Right lobe of liver (tissue), 6 donors: ENCODE measurements at places on chromosomes 7 and 10. TPM values are rescaled to one million over a fixed set of nuclear protein-coding genes. Genes with fewer than 3 reads are reported as not detected.

DNA sequence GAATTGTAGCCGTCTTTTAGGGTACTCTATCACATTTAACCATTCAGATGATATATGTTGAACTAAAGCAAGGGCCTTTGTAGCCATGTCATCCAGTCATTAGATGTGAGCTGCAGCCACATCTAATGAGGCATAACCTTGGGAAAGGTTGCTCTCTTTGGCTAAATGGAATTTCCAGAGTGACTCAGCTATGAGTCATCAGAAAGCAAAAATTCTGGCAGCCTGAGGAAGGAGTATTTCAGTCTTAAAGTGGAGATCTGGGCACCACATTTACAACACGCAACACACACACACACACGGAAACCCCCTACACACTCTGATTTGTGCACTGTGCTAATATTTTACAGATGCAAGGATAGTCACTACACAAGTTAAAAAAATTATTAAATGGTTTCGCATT is 176.9 kb upstream of the ZWINT start:
- H3K27me3 ChIP-seq: no peaks in the 10 kb centered on the region
- H3K4me3 ChIP-seq: no peak overlapping the region
- H3K36me3 ChIP-seq: no peaks in the 10 kb centered on the region
- H3K27ac ChIP-seq: no peak overlapping the region

GRCh38 chr7:5284304-5285281 is 1.9 kb downstream of the SLC29A4 start:
- no peaks in the 10 kb centered on the region for H3K36me3 ChIP-seq
- no peaks in the 10 kb centered on the region for H3K27me3 ChIP-seq
- no peak overlapping the region for H3K4me3 ChIP-seq
- peak; percentile 84 for DNase-seq
- H3K27ac ChIP-seq: no peak overlapping the region

DNA sequence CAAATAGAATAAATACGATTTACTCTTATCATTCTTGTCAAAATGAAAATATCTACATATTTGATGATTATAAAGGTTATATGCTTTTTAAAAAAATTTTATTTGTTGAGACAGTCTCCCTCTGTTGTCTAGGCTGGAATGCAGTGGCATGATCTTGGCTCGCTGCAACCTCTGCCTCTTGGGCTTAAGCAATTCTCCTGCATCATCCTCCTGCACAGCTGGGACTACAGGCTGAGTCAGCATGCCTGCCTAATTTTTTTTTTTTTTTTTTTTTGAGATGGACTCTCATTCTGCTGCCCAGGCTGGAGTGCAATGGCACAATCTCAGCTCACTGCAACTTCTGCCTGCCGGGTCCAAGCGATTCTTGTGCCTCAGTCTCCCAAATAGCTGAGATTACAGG is 48.9 kb downstream of the PUS7 start:
- no peaks in the 10 kb centered on the region for H3K27me3 ChIP-seq
- DNase-seq: no peak
- H3K4me1 ChIP-seq: no peaks in the 10 kb centered on the region
- H3K4me3 ChIP-seq: no peak overlapping the region
- no peaks in the 10 kb centered on the region for H3K36me3 ChIP-seq

GRCh38 chr10:79242620-79243152 is 104.6 kb upstream of the PPIF start:
- no peaks in the 10 kb centered on the region for H3K27me3 ChIP-seq
- peaks cover 24% of the 10 kb centered on the region for H3K4me1 ChIP-seq
- H3K27ac ChIP-seq: peak overlapping the region; percentile 3
- H3K36me3 ChIP-seq: no peaks in the 10 kb centered on the region
- peak overlapping the region; percentile 32 for H3K4me3 ChIP-seq
- peak; percentile 58 for DNase-seq

- no peak overlapping the region for H3K27ac ChIP-seq
- H3K27me3 ChIP-seq: no peaks in the 10 kb centered on the region
- H3K36me3 ChIP-seq: no peaks in the 10 kb centered on the region
- no peak for DNase-seq
- no peaks in the 10 kb centered on the region for H3K4me1 ChIP-seq
Measured at GRCh38 chr10:43155221-43155620, 17.0 kb downstream of the CSGALNACT2 start.

GRCh38 chr10:22945934-22946673 is 18.3 kb downstream of the ARMC3 start:
- H3K4me1 ChIP-seq: no peaks in the 10 kb centered on the region
- DNase-seq: no peak
- H3K4me3 ChIP-seq: no peak overlapping the region
- no peaks in the 10 kb centered on the region for H3K36me3 ChIP-seq

DNA sequence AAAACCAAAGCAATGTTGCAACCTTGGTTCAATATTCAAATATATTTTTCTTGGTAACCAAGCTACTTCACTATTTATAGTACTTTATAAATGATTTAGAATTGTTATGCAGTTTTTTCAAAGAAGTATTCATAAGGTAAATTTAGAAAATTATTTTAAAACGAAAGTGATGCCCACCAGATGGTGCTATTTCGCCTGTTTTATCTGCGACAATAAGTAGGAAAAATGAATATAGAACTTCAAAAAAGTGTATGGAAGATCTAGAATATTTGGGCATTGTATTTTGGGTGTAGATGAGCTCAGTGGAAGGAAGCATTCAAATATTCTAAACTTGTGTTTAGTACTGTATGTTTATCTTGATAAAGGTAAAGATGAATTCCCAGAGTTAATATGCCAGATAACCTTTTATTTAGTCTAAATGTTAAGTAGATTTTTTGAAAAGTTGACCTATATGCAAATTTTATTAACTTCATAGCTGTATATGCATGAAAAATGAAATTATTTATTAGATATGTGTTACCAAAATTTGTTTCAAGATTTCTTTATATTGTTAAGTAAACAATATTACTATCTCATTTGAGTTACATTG is 93.2 kb downstream of the ADK start:
- DNase-seq: no peak
- H3K36me3 ChIP-seq: peaks cover 8% of the 10 kb centered on the region
- H3K27me3 ChIP-seq: no peaks in the 10 kb centered on the region
- H3K4me3 ChIP-seq: no peak overlapping the region
- H3K4me1 ChIP-seq: no peaks in the 10 kb centered on the region
- no peak overlapping the region for H3K27ac ChIP-seq

GRCh38 chr10:1678084-1678483 is 59.2 kb downstream of the ADARB2 start:
- H3K36me3 ChIP-seq: no peaks in the 10 kb centered on the region
- peak; percentile 28 for DNase-seq
- no peak overlapping the region for H3K4me3 ChIP-seq
- no peaks in the 10 kb centered on the region for H3K4me1 ChIP-seq

GRCh38 chr7:75650062-75650461 is 88.7 kb downstream of the HIP1 start:
- no peaks in the 10 kb centered on the region for H3K4me1 ChIP-seq
- no peaks in the 10 kb centered on the region for H3K36me3 ChIP-seq

GRCh38 chr7:129166745-129167144 is 21.7 kb upstream of the SMO start:
- no peak overlapping the region for H3K27ac ChIP-seq
- no peaks in the 10 kb centered on the region for H3K4me1 ChIP-seq
- H3K4me3 ChIP-seq: no peak overlapping the region

- H3K27me3 ChIP-seq: no peaks in the 10 kb centered on the region
- no peak for DNase-seq
- H3K4me3 ChIP-seq: no peak overlapping the region
- H3K4me1 ChIP-seq: peaks cover 37% of the 10 kb centered on the region
Measured at GRCh38 chr10:103818765-103819374, 36.5 kb downstream of the SH3PXD2A start.

GRCh38 chr10:7913126-7913872 is 95.0 kb downstream of the TAF3 start:
- H3K27me3 ChIP-seq: no peaks in the 10 kb centered on the region
- H3K4me3 ChIP-seq: no peak overlapping the region
- H3K4me1 ChIP-seq: no peaks in the 10 kb centered on the region
- no peaks in the 10 kb centered on the region for H3K36me3 ChIP-seq
- no peak for DNase-seq

GRCh38 chr10:112215342-112215774 is 31.8 kb upstream of the GPAM start:
- H3K4me3 ChIP-seq: peak overlapping the region; percentile 48
- no peaks in the 10 kb centered on the region for H3K27me3 ChIP-seq
- peak; percentile 83 for DNase-seq
- peak overlapping the region; percentile 69 for H3K27ac ChIP-seq
- peaks cover 22% of the 10 kb centered on the region for H3K4me1 ChIP-seq

GRCh38 chr7:124443762-124444161 is 321.8 kb downstream of the GPR37 start:
- H3K4me3 ChIP-seq: no peak overlapping the region
- DNase-seq: no peak
- no peaks in the 10 kb centered on the region for H3K36me3 ChIP-seq
- no peak overlapping the region for H3K27ac ChIP-seq
- no peaks in the 10 kb centered on the region for H3K27me3 ChIP-seq
- H3K4me1 ChIP-seq: no peaks in the 10 kb centered on the region

DNA sequence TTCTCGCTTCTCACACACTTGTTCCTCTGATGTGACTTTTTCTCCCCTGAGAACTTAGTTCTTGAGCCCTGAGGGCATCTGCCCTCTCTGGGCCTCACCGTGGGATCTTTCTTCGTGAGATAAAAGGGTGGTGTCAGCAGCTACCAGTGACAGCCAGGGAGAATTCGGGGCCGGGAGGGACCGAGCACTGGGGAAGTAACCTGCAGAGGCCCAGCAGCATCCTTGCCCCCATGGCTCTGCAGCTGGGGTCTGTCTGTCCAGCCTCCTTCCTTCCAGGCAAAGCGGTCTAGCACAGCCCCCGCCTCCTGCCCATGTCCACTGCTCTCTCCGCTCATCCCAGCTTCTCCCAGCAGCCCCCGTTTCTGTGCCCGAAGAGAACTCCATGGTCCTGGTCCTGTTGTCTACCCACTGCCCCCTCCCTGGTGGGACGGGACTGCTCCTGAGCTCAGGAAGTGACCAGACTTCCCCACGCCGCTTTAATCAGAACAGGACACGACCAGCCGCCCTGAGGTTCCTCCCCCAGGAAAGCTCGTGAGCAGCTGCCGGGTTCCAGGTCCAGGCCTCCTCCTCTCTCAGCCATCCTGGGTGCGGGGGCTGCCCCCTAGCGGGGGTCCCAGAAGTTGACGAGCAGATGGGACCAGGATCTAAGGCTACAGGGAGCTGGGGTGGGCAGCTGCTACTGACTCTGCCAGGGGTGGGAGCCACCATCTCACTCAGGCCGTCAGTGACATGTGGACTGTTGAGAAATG is 187.5 kb downstream of the WDR37 start:
- no peak for DNase-seq
- H3K27me3 ChIP-seq: no peaks in the 10 kb centered on the region
- no peak overlapping the region for H3K27ac ChIP-seq
- no peak overlapping the region for H3K4me3 ChIP-seq
- H3K4me1 ChIP-seq: no peaks in the 10 kb centered on the region

TNPO3 gene
- 30.2 TPM for total RNA-seq

MMRN2 gene
- total RNA-seq: 7.1 TPM

LIPJ gene
- total RNA-seq: 0.06 TPM

VWA2 gene
- 0.10 TPM for total RNA-seq

ZNF365 gene
- total RNA-seq: not detected

GBX1 gene
- total RNA-seq: not detected
